Aortic smooth muscle cell (primary cell): ENCODE measurements at places on chromosomes 7 and 10. TPM values are rescaled to one million over a fixed set of nuclear protein-coding genes. Genes with fewer than 3 reads are reported as not detected.

The OR9A2 gene
- not detected in 2 replicates for total RNA-seq

The PON1 gene
- not detected in 2 replicates for total RNA-seq

The ETV1 gene
- 42.7 and 42.8 TPM in 2 replicates for total RNA-seq

The BLNK gene
- not detected in 2 replicates for total RNA-seq

The MNX1 gene
- total RNA-seq = not detected in 2 replicates

The ZDHHC16 gene
- 35.0 and 38.7 TPM in 2 replicates for total RNA-seq

The HKDC1 gene
- 1.4 and 1.7 TPM in 2 replicates for total RNA-seq

The DOCK4 gene
- total RNA-seq = 46.6 and 55.2 TPM in 2 replicates

The ADRB1 gene
- not detected in 2 replicates for total RNA-seq

The PYROXD2 gene
- total RNA-seq = 17.3 and 31.8 TPM in 2 replicates

The SPDYE8 gene
- not detected in 2 replicates for total RNA-seq

The PDE1C gene
- total RNA-seq = 0.56 and 0.92 TPM in 2 replicates

The OR2A5 gene
- not detected in 2 replicates for total RNA-seq

The TAS2R3 gene
- total RNA-seq = 0.92 and 1.5 TPM in 2 replicates

The HPSE2 gene
- not detected in 2 replicates for total RNA-seq

The CH25H gene
- total RNA-seq = 0.12 and 0.40 TPM in 2 replicates

The ENO4 gene
- total RNA-seq = 0.19 and 0.26 TPM in 2 replicates

The VAX1 gene
- not detected in 2 replicates for total RNA-seq

The HOXA4 gene
- 0.12 and 0.13 TPM in 2 replicates for total RNA-seq

The MAGI2 gene
- 4.6 and 10.3 TPM in 2 replicates for total RNA-seq

The ZNF679 gene
- not detected in 2 replicates for total RNA-seq
